ENCODE measurements at places on chromosomes 12 and 14. TPM values are rescaled to one million over a fixed set of nuclear protein-coding genes. Genes with fewer than 3 reads are reported as not detected.

DNA sequence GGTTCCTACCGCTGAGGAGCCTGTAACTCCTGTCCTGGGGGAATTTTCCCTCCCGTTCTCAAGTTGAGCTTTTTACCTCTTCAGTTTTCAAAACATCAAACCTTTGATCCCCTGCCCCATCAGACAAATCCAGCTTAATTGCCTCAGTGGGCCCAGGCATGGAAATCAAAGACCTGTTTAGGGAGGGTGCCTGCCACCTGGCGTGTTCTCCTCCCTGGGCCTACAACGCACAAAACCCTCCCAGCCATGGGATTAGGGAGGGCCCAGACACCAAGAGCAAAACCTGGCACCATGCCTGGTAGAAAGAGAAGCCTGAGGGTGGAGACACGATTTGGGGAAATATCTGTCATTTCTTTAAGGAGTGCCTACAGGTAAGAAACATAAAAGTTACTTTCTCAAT lies 672.9 kb downstream of the BCL11B start:
- no peak for DNase-seq

DNA sequence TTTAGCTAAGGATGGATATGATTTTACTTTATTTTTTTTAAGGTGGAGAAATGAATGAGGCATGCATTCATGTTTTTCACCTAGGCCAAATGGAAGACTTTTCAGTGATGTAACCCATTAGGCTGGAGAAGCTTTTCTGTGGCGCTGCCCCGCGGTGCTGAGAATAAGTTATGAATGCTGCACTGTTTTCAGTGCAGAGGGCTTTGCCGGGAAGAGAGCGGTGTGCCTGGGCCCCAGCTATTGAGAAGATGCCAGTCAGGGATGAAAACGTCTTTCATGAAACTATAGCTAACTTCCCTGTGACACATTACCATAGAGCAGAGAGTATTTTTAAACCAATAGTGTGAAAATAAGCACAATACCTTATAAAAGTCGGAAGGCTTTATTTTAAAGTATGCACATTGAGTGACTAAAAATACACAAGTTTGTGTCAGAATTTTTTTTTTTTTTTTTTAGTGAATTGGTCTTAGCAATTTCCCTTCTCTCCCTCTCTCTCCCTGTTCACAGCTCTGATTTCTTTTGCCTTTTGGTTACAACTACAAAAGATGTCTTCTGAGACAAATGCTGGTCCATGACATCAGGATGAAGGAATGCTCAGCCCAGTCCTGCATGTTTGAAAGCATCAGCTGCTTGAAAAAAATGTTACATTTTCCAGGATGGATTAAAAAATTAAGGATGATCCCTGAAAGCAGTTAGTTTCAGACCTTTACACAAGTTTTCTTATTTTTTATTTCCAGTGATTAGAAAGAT lies 48.3 kb downstream of the NPAS3 start:
- no peak for DNase-seq

DNA sequence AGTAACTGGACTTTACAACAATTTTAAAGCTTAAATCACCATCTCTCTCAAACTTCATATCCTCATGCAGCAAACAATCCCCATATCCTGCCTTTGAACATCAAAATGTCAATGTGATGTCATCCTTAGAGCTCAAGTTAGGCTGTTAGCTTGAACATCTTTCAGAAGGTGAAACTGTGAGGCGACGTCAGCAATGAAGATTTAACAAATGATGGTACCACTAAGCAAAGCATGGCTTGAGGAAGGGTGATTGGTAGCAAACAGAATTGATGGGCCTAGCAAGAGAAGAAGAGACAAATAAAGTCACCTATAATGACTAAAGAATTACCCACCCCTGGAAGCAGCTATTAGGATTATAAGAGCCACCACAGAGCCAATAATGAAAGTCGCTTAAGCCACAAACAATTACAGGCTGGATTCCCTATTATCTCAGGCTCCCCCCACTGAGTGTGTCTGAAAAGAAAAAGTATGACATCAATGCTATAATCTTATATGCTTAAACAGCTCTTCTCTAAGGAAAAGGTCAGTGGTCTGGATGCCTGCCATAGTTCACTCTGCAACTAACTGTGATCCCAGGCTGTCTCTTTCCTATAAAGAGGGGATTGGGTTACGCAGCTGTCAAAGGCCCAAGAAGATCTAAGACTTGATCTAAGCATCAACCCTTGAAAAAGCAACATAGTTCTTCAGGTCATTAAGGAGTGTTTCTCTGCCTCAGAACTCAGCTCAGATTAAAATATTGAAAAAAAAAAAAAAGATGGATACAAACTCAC lies 18.1 kb downstream of the EGLN3 start:
- no peak for DNase-seq

GRCh38 chr12:47751561-47751960 lies 7.1 kb downstream of the RAPGEF3 start:
- DNase-seq: no peak

The ACSM4 gene
- not detected for total RNA-seq

The ASIC1 gene
- total RNA-seq: 2.2 TPM
